ENCODE measurements at places on chromosomes 7 and 10.

GRCh38 chr7:98730326-98730725 is 113.2 kb downstream of the NPTX2 start:
- DNase-seq: no peak

GRCh38 chr7:102063690-102064180 is 222.9 kb upstream of the SH2B2 start:
- no peak for DNase-seq

- DNase-seq: no peak
These were observed at the start of gene GRM8 for GRCh38 chr7:127252778-127253280. Gene GRM8 (minus strand): TSS chr7:127252941.

GRCh38 chr10:34959321-34959720 is 130.8 kb downstream of the CUL2 start:
- DNase-seq: no peak

- DNase-seq: peak; percentile 28
These were observed 166.3 kb downstream of the NEURL1 start for GRCh38 chr10:103659674-103660363.

- DNase-seq: no peak
These were observed 1077.1 kb upstream of the C7orf33 start for GRCh38 chr7:147513451-147513850.
